Fibroblast of skin of right quadriceps (primary cell): ENCODE measurements at places on chromosomes 6 and 20.
A peak's percentile ranks its signal among the peaks of the same experiment; 100 is the strongest.

DNA sequence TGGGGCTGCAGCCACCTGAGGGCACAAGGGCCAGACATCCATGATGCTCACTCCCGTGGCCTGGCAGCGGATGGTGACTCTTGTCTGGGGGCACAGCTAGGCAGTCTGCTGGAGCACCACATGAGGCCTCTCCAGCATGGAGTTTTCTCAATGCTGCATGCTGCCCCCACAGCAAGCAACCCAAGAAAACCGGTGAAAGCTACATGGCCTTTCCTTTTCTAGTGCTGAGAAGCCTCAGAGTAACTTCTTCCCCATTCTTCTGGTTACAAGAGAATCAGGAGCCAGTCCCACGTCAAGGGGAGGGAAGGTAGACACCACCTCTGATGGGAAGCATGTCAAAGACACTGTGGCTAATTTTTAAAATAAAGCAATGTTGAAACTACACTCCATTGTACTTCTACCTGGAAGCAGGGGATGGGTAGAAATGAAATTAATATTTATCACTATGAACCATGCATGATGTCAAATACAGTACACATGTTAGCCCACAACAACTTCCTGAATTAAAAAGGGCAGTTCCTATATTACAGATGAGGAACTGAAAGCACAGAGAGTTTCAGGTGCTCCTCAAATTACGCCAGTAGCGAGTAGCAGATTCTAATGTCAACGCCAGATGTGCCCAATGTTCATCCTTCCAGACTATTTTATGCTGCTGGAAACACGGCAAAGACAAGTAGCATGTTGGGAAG, 101.5 kb downstream of the LAMP5 start:
- DNase-seq = no peak

DNA sequence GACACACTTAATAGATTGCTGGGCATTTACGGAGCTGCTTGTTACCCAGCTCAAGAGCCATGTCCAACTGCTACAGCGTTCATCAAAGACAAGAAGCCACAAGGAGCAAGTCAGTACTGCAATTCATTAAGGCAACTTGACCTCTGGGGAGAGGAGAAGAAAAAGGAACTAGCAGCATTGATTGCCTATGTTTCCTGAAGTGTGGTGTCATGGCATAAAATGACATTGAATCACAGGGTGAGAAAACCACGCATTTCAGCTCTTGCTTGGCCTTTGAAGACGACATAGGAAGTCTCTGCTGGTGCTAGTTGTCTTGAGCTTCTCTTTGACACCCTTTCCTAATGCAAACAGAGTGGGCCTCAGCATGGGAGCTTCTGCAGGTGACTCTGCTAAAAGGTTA, 139.1 kb downstream of the CDH26 start:
- DNase-seq = no peak

GRCh38 chr20:32743237-32744112, at the start of gene COMMD7:
COMMD7 (minus strand) TSS chr20:32743467; CDS start chr20:32743391, 76 bp downstream.
- peak; percentile 38 for DNase-seq

GRCh38 chr20:16916165-16916564, 168.0 kb downstream of the OTOR start:
- DNase-seq = no peak

GRCh38 chr6:126419901-126420300, 80.0 kb downstream of the CENPW start:
- no peak for DNase-seq

- DNase-seq = no peak
Observed at GRCh38 chr6:152265651-152266050, 371.5 kb downstream of the SYNE1 start.

GRCh38 chr6:37056439-37057127, 51.1 kb downstream of the FGD2 start:
- DNase-seq = no peak

DNA sequence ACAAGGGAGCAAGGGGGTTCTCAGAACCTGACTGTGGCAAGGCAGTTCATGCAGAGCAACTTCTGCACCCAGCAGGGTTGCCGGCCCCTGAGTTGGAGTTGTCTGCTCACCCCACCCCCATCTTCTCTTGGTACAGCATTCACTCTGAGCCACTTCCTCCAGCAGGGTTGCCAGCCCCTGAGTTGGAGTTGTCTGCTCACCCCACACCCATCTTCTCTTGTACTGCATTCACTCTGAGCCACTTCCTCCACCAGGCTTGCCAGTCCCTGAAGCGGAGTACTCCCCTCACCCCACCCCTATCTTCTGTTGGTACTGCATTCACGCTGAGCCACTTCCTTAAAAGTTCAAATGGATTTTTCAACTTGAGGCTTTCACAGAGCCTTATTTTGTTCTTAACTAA, 79.7 kb upstream of the SYNDIG1 start:
- DNase-seq = no peak

DNA sequence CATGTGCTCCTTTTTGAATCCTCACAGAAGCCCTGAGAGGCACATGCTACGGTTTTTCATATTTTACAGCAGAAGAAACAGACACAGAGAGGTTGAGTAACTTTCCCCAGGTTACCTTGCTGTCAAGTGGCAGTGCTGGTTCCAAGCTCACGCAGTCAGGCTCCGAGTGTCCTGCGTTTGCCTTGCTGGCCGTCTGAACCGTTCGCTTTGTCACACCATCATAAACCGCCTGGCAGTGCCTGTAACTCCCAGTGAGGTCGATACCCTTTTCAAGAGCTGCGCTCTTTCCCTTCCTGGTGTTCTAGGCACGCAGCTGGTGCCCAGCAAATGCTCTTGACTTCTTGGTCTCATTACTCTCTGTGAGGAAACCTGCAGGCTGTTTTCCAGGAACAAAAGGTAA, 31.3 kb upstream of the KCNG1 start:
- DNase-seq = no peak

GRCh38 chr6:136696238-136696637, 96.0 kb downstream of the MAP3K5 start:
- peak; percentile 37 for DNase-seq

DNA sequence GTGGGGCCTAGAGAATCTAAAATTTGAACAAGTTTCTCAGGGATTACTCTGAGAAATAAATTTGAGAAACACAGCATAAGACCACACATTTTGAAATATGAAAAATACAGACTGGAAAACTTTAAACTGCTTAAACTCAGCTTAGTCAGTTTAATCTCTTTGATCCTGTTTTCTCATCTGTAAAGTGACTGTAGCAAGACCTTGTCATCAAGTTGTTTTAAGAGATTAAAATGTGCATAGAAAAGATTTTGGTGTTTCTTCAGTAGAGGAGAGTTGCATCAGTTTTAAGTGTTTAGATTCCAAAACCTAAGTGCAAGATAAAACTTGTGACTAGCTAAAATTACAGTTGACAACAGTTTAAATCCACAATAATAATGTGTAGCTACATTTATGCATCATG, 8.1 kb upstream of the BCKDHB start:
- no peak for DNase-seq

DNA sequence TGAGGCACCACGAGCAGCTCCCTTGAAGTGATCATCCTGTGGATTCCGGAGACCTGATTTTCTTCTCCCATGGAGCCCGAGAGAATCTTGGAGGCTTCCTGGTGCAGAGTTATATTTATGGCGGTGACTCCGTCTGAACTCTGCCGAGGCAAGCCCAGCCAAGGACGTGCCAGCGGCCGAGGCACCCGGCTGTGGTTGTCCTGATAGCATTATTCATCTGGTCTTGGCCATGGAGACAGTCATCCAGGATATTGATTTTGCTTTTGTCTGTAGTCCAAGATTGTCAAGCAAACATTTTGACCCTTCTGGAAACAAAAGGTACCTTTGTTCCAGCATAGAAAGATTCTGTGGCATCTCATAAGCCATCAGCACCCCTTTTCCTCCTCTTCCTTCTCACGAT, 163.3 kb downstream of the SCML4 start:
- DNase-seq = no peak

GRCh38 chr6:152050451-152051195, 243.1 kb downstream of the ESR1 start:
- DNase-seq = no peak

DNA sequence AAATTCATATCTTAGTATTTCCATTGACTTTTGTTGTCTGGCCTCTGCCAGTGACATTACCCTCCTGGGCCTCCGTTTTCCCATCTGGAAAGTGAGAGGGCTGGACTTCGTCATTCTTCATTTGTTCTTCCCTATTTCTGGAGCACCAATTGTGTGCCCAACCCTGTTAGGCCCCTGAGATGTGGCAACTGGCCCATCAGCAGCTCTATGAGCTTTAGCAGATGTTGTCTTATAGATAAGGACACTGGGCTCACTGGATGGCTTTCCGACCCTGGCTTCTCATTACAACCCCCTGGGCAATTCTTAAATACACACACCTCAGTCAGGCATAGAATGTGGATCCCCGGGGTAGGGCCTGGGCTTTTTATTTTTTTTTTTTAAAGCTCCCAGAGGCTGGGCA, 14.7 kb downstream of the PABPC1L start:
- no peak for DNase-seq

DNA sequence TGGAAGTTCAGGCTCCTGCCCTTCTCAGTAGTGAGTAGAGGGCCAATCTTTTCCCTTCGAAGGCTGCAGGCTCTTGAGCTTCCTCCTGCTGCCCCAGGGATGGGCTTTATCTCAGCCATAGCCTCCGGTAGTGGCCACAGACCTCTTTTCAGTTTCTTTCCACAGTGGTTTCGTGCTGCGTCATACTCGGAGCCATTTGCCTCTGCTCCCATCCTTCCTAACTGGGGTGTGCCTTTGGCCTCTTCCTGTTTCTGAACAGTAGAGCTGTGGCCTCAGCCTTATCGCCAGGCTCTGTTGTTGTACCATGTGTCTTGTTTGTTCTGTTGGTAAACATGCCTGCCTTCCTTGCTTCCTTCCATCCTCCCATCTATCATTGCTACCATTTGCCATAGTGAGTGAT, 54.1 kb downstream of the TULP4 start:
- DNase-seq = no peak

GRCh38 chr20:24808616-24809015, 140.5 kb upstream of the CST7 start:
- no peak for DNase-seq

GRCh38 chr6:18219591-18219990, 44.7 kb downstream of the DEK start:
- DNase-seq = no peak

GRCh38 chr20:53077373-53078205, 105.4 kb downstream of the TSHZ2 start:
- peak; percentile 77 for DNase-seq

- no peak for DNase-seq
Observed at GRCh38 chr6:111550195-111550594, 55.5 kb downstream of the TRAF3IP2 start.

DNA sequence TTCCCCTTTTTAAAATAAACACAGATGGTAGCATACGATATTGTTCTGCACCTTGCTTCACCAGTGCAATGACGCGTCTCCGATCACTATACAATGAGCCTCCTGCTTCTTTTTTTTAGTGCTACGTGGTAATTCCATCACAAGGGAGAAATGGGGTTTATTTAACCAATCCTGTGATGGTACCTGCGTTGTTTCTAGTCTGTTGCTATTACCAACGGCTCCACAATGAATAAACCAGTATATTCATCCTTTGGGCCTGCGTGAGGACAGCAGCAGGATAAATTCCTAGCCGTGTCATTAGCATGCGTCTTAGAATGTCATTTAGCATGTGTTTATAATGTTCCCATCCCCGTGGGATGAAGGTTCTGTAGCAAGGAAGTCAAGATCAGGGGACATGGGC, 42.9 kb downstream of the GNAS-AS1 start:
- DNase-seq = no peak

- DNase-seq = peak; percentile 54
Observed at GRCh38 chr6:144678844-144679243, 393.7 kb downstream of the UTRN start.

DNA sequence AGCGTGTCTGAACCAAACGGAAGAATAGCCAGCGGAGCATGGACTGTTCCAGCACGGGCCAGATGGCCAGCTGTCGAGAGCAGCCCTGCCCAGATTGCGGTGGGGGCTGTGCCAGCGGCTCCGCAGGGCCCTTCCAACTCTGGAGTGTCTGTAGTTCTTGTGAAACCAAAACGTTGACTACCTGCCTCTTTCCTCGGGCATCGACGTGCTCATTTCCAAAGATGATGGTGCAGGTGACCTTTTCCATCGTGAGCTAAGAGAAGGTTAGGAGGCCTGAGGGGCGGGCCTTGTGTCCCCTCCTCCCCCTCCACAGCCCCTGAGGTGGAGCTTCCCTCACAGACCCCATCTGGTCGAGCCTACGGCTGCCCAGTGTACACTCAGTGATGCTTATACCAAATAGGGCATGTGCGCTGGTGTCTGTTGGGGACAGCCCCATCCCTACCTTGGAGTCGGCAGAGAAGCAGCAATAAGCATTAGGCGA, 12.9 kb upstream of the C20orf144 start:
- DNase-seq = no peak

GRCh38 chr6:97292671-97293070, 9.7 kb upstream of the MMS22L start:
- peak; percentile 44 for DNase-seq

DNA sequence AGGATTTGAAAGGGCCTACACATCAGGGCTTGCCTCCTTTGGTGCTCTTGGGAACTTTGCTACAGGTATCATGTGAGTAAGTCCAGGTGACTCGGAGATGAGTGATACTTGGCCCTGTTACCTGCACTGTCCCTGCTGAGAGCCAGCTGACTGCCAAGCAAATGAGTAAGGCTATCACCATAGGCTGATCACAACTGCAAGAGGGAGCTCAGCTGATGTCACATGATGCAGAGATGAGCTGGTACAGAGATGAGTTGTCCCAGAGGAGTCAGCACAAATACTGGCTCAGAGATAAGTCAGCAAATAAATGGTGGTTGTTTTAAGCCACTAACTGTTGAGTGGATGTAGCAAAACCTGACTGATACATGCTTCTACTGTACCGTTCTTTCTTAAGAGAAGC, 41.4 kb downstream of the LAMP5 start:
- DNase-seq = no peak

DNA sequence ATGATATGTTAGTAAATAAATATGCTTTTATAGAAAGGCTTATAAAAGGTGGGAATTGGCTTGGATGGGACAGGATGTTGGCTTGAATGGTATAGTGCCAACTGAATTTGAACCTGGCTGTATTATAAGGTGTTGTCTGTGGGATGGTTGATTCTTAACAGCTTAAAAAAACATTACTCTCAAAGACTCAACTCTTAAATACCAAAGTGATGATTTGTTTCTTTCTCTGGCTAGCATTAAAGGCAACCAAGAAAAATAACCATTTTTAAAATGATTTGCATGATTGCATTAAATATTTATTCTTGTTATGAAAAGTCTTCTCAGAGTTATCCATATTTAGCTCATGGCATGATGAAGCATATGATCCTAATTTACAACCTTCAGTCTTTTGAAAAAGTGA, 216.2 kb downstream of the RIMS1 start:
- DNase-seq = no peak

- no peak for DNase-seq
Observed at GRCh38 chr20:47090835-47091234, 196.2 kb downstream of the EYA2 start.

GRCh38 chr6:149264629-149265028, 52.9 kb upstream of the TAB2 start:
- no peak for DNase-seq

DNA sequence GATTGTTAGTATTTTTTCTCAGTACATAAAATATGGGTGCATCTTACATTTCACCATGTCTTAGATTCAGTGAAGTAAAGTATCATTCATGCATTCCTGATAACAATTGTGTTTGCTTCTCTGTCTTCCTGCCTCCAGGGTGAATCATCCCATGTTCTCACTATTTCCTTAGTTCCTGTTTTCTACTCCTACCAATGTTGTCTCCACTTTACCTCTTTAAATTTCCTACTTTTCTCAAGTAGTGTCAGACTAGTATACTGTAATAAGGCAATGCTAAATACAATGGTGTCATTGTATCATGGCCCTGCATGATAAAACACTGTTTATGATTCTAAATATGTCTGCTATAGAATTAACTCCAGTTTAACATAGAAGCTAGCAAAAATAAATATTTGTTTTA, 37.4 kb upstream of the GABRR1 start:
- no peak for DNase-seq
